ENCODE measurements at places on chromosomes 3 and 15.
A peak's percentile ranks its signal among the peaks of the same experiment; 100 is the strongest.

DNA sequence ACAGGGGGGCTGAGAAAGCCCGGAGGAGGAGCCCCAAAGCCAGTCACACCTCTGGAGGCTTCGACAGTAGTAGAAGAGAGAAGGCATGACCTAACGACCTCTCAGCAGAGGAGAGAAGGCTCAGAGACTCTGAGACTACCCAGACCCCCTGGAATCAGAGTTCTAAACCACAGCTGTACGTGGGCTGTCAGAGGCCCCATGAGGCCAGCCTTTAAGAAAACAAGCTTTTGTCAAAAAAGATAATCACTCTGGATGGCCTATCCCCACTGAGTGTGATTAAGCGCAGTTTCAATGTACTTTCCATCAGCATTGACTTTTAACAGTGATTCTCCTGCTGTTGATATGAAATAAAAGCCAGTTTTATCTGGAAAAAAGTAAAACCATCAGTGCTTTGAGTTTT, 330.3 kb downstream of the CLSTN2 start:
- DNase-seq, result no peak

- peak; percentile 90 for DNase-seq
Measured at GRCh38 chr3:151316267-151316991, at the start of gene GPR87. GPR87 (minus strand) TSS chr3:151316820; CDS start chr3:151300100, 16,720 bp downstream.

GRCh38 chr3:27471923-27472550, 12.1 kb downstream of the SLC4A7 start:
- DNase-seq, result no peak

- DNase-seq, result no peak
Measured at GRCh38 chr15:80404057-80404760, at the start of gene ARNT2. ARNT2 (plus strand) TSS chr15:80404382; CDS start chr15:80404516, 134 bp downstream.

Data from M059J (cell line).